ENCODE measurements at places on chromosomes 2 and 18. TPM values are rescaled to one million over a fixed set of nuclear protein-coding genes. Genes with fewer than 3 reads are reported as not detected.

GNLY gene
- 1.7 TPM for polyA plus RNA-seq

LOXHD1 gene
- 1.6 TPM for polyA plus RNA-seq

ABCG5 gene
- 0.50 TPM for polyA plus RNA-seq

ST3GAL5 gene
- polyA plus RNA-seq: 102 TPM

HES6 gene
- polyA plus RNA-seq: 8.2 TPM

FAM136A gene
- 55.8 TPM for polyA plus RNA-seq

FAM110C gene
- polyA plus RNA-seq: 4.1 TPM

ACOXL gene
- 4.7 TPM for polyA plus RNA-seq

CABLES1 gene
- polyA plus RNA-seq: 73.6 TPM

EFR3B gene
- 9.6 TPM for polyA plus RNA-seq

CNNM3 gene
- 37.9 TPM for polyA plus RNA-seq

ZC3H6 gene
- 11.4 TPM for polyA plus RNA-seq

SLC9A2 gene
- polyA plus RNA-seq: 0.04 TPM

CRYGC gene
- polyA plus RNA-seq: not detected

LMAN2L gene
- 45.3 TPM for polyA plus RNA-seq

CCDC142 gene
- polyA plus RNA-seq: 18.1 TPM

XPO1 gene
- polyA plus RNA-seq: 319 TPM

PDCL3 gene
- 27.8 TPM for polyA plus RNA-seq

OTOF gene
- polyA plus RNA-seq: 1.5 TPM

MCFD2 gene
- 75.0 TPM for polyA plus RNA-seq

NEB gene
- polyA plus RNA-seq: 5.7 TPM

LMAN1 gene
- polyA plus RNA-seq: 122 TPM

SFT2D3 gene
- not detected for polyA plus RNA-seq

AFG3L2 gene
- 42.6 TPM for polyA plus RNA-seq

GRB14 gene
- polyA plus RNA-seq: 68.9 TPM

G6PC2 gene
- not detected for polyA plus RNA-seq

SOS1 gene
- polyA plus RNA-seq: 65.3 TPM

RAPGEF4 gene
- polyA plus RNA-seq: 10.3 TPM

SERPINB13 gene
- polyA plus RNA-seq: not detected

HAAO gene
- polyA plus RNA-seq: 21.8 TPM

IL36A gene
- polyA plus RNA-seq: not detected

C2orf78 gene
- polyA plus RNA-seq: not detected

TAF1B gene
- polyA plus RNA-seq: 29.1 TPM

CHST9 gene
- polyA plus RNA-seq: 2.2 TPM

DSC1 gene
- polyA plus RNA-seq: not detected

UPP2 gene
- 0.29 TPM for polyA plus RNA-seq

TXNDC9 gene
- polyA plus RNA-seq: 36.4 TPM

CACNB4 gene
- 9.3 TPM for polyA plus RNA-seq

FOXI3 gene
- polyA plus RNA-seq: 0.07 TPM

FSIP2 gene
- polyA plus RNA-seq: 0.87 TPM

M1AP gene
- 0.23 TPM for polyA plus RNA-seq

IL18R1 gene
- 4.0 TPM for polyA plus RNA-seq
